Progenitor cell of endocrine pancreas (in vitro differentiated cells): ENCODE measurements at places on chromosomes 1 and 21.

GRCh38 chr21:25326181-25326580, 281.1 kb downstream of the MRPL39 start:
- no peak for DNase-seq

DNA sequence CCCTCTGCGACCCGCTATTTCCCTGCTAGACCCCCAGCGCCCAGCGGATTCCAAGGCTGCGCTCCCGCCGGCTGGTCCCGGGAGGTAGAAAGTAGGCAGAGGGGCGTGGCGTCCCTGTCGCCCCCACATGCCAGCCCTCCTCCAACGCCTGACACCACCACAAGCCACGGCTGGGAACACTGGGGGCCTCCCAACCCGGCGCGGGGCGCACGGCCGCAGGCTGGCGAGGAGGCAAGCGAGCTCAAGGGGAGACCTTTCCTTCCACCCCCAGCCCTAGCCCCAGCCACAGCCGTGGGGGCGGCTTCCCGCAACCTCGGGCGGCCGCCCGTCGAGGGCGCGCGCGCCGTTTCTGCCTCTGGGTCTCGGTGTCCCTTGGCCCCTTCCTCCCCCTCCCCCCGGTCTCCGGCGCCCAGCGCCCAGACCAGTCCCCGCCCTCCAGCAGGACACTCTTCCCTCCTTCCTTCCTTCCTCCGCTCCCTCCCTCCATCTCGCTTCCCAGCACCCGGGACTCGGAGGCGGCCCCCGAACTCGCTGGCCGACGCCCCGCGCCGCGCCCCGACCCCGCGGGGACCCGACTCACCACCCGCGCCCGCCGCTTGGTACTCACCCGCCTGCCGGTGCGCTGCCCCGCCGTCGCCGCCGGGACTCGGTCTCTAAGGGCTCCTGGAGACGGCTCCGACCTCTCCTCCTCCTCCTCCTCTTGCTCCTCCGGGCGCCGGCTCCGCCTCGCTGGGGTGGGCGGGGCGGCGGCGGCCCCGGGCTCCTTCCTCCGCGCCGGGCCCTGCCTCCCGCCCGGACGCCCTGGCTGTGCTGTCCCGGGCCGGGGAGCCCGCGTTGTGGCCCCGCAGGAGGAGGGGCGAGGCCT, at the start of gene GNG12:
Gene GNG12 (minus strand): TSS at position 731 of the 865 bp plus-strand sequence. CDS start 125,781 bp downstream, outside the sequence.
- peak; percentile 49 for DNase-seq

DNA sequence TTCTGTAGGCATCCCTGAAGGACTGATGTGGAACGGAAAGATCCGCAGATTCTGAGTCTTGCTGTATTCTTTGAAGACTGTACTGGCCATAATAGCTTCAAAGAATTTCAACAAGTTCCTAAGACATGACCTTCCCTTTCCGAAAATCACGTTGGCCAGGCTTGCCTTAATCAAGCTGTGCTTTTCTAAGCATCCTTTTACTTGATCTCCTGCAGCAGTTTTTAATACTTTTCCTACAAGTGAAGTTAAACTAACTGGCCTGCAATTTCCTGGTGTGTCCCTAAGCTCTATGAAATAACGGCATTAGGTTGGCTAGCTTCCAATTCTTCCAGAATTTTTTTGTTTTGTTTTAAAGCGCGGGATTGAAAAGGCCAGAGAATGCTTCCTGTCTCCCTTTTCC, 40.3 kb downstream of the SPAG17 start:
- DNase-seq: no peak

- DNase-seq: no peak
Observed at GRCh38 chr1:206727981-206728696, 42.4 kb upstream of the IL19 start.

GRCh38 chr1:97640677-97641076, 280.2 kb downstream of the DPYD start:
- DNase-seq: no peak

- DNase-seq: no peak
Observed at GRCh38 chr1:198780376-198780775, 141.5 kb downstream of the PTPRC start.

DNA sequence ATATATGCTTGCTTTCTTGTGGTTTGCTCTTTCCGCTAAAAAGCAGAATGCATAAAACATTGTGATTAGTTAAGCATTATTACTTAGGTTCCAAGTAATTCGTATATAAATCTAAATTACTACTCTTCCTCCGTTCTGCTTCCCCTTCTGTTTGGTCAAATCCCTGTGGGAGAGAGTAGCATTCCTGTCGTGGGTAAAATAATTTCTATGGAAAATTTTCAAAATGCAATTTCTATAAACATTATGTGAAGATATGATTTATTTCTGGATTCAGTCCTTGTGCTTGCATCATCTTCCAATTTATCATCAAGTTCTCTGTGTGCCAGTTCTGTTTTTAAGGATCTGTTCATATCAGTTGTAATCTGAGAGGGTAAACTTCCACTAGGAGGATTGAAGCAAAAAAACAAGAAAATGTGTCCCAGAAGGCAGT, 7.2 kb upstream of the WARS2 start:
- DNase-seq: no peak

GRCh38 chr1:224592636-224593582, 23.2 kb upstream of the CNIH3 start:
- no peak for DNase-seq

DNA sequence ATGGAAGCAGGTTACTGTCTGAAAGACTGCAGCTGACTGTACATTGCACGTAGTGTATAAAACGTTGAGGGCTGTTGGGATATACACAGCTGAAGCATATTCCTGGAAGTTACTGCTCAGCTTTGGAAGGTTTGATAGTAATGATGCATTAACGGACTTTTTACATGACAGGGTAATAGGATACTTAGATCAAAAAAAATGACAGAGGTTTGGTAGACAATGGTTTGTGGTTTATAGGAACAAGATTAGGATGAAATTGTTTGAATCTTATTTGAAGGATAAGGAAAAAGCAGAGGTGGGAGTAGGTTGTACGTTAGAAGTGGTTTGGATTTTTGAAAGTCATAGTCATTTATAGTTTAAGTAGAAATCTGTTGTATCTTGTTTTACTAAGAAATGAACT, 33.0 kb downstream of the ADGRL2 start:
- DNase-seq: no peak

GRCh38 chr1:45806129-45806528, 2.7 kb downstream of the MAST2 start:
- DNase-seq: no peak

- no peak for DNase-seq
Observed at GRCh38 chr1:66250075-66250474, 283.9 kb upstream of the SGIP1 start.

DNA sequence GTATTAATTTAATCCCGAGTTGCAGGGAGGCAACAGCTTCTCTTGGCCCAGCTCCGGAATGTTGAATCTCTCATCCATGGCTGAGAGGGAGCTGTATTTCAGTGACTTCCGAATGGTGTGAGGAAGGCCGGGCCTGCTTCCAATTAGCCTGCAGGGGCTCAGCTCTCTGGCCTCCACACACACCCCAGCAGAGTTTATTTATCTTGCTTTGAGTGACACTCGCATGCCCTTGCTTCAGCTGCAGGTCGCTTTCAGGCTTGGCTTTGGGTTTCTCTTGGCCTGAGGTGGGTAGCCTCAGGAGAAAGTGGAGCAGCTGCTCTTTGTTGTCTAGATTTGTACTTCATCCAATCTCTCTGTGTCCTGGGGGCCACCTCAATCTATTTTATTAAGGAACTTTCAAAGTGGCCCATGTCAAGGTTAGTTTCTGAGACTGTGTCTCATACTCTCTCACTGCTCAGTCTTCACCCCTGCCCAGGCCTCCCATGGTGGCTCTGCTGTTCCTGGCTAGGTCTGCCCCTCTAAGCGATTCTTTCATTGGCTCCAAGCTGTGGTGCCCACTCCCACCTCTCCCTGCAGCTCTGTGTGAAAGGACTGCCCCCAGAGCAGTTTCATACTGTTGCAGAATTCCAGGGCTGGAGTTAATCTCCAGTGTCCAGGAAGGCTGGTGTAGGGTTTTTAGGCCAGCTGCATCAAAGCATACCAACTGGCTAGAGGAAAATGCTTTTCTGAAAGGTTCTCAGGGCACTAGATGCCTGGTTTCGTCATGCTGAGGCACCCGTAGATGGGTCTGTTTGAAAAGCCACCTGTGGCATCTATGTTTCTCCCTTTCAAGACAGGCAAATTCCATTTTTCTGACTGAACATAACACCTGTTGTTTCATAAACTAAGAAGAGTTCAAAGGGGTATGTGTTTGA, 153.5 kb downstream of the PLXNA2 start:
- DNase-seq: no peak

- DNase-seq: no peak
Observed at GRCh38 chr1:218205721-218206120, 79.4 kb upstream of the RRP15 start.

DNA sequence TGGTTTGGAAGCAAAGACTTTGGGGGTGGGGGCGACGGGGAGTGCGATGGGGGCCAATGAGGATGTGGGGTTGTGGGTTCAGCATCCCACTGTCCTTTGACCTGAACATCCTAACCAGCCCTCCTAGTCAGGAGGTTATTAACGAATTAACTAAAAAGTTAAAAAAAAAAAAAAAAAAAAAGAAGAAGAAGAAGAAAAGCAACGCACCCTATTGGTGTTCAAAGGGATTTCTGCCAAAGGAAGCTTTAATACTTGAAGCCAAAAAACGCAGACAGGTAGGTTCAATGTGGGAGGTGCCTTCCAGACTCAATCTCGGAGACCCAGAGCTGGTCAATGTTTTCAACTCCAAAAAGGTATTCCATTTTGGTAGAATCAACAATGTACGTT, 2.2 kb downstream of the CLIC6 start:
- DNase-seq: no peak

- DNase-seq: peak; percentile 97
Observed at GRCh38 chr1:173868266-173869020, at the start of gene ZBTB37. Gene ZBTB37, plus strand, starts transcription at chr1:173868380. Its CDS starts 1,846 bp downstream, at chr1:173870226.

GRCh38 chr1:182430263-182431068, 19.5 kb upstream of the RGSL1 start:
- no peak for DNase-seq

DNA sequence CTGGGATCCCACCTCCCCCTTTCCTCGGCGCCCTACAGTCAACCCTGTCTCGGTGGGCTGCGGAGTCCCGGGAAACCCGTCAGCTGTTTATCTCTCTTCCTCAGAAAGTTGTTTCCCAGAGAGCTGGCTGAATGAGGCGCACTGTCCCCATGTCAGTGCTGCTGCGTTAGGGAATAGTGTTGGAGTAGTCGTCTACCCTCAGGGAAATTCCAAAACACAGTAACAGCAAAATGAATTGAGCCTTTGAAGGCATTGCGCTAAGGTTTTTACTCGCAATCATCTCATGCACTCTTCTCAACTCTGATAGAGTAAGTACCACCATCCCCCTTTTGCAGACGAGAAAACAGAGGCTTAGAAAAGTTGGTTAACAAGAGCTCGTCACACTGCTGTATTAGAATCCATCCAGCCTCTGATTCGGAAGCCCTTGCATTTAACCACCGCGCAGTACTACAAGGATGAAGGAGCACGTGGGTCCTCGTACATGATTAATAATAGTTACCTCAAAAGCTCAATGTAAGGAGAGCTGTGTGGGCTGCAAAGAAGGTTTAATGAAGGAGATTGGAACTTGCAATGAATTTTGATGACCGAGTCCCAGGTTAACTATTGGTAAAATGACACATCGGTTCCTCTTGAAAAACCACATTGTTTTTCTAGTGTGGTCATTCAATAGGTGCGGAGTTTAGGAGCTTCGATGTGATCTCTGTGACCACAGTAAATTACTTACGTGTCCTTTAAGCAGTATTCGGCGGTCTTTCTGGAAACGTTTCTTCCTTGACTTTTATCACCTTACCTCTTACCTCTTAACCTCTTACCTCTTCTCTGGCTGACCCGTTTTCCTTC, 788 bp upstream of the EDEM3 start:
- DNase-seq: no peak

- peak; percentile 17 for DNase-seq
Observed at GRCh38 chr21:31558189-31558961, 101.1 kb upstream of the SOD1 start.

DNA sequence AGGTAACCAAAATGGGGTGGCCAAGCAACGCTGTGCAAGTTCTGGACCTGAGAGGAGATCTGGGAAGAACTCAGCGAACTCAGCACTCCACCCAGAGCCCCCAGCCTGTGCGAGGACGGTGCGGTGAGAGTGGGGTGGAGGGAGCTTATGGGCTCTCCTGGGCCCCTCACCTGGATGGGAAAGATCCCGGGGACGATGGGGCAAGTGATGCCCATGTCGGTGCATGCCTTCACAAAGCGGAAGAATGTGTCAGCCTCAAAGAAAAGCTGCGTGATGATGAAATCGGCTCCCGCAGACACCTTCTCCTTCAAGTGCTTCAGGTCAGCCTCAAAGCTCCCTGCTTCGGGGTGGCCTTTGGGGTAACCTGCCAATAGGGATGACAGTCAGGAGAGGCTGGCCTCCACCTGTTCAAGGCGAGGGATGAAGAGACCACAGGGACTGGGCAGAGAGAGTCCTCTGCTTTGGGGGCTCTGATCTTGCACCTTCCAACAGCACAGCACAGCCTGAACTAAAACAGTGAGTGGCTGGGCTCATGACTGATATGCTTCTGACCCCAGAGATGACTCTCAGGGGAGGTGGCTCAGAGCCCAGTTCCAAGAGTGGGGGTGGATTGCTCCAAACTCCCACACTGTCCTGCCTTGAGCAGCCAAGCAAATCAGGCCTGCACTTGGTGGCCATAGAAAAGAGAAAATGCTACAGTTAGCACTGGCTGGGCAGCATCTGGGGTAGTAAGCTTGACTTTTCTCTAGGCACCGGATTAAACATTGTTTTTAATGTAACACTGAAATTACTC, 9.5 kb downstream of the MTHFR start:
- no peak for DNase-seq

DNA sequence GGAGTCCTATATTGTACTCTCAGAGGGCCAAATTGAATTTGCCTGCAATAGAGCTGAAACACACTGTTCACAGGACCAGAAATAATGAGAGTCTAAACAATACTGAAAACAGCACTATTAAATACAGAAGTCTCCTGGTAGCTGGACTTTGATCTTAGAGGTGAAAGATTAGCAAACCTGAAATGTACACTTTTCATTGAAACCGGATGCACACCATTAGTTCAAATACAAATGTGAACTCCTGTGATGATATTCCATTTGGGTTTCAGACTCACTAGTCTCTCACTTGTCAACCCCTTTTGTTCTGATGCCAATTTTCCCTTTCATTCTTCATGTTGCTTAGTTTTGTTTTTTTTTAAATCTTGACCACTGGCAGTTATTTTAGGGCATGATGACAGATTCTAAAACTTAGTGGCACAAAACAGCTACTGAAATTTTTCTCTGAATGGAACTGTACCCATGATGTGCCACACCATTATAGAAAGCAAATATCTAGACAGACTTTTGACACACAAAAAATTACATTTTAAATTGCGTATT, 5.9 kb upstream of the TNFSF4 start:
- DNase-seq: no peak

- no peak for DNase-seq
Observed at GRCh38 chr21:25708467-25709065, 26.1 kb downstream of the ATP5PF start.

- no peak for DNase-seq
Observed at GRCh38 chr1:94656967-94657366, 115.4 kb upstream of the F3 start.

DNA sequence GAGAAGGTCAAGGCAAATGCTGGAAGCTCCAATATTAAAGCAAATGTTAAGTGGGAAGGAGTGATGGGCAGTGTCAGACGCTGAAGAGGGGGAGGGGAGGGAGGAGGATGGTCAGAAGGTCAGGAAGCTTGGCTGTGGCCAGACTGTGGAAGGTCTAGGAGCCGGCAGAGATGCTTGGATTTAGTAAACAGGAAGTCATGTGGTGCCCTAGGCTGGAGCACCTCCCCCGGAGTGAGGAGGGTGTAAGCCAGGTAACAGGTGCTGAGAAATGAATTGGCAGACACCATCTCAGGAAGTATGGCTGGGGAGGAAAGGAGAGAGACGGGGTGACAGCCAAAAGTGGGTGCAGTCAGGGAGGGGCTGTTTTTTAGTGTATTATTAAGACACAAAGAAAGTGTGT, 17.7 kb downstream of the CSMD2 start:
- no peak for DNase-seq

- DNase-seq: no peak
Observed at GRCh38 chr21:28193189-28193588, 799.5 kb downstream of the LTN1 start.
